PC-9 (cell line): ENCODE measurements at places on chromosomes 16 and 17. TPM values are rescaled to one million over a fixed set of nuclear protein-coding genes. Genes with fewer than 3 reads are reported as not detected.

Gene FBXO39
- total RNA-seq: not detected in 2 replicates

Gene TBC1D3I
- total RNA-seq: 0.50 and 0.81 TPM in 2 replicates

Gene RDM1
- 14.5 and 15.5 TPM in 2 replicates for total RNA-seq

Gene CLEC10A
- total RNA-seq: not detected in 2 replicates

DNA sequence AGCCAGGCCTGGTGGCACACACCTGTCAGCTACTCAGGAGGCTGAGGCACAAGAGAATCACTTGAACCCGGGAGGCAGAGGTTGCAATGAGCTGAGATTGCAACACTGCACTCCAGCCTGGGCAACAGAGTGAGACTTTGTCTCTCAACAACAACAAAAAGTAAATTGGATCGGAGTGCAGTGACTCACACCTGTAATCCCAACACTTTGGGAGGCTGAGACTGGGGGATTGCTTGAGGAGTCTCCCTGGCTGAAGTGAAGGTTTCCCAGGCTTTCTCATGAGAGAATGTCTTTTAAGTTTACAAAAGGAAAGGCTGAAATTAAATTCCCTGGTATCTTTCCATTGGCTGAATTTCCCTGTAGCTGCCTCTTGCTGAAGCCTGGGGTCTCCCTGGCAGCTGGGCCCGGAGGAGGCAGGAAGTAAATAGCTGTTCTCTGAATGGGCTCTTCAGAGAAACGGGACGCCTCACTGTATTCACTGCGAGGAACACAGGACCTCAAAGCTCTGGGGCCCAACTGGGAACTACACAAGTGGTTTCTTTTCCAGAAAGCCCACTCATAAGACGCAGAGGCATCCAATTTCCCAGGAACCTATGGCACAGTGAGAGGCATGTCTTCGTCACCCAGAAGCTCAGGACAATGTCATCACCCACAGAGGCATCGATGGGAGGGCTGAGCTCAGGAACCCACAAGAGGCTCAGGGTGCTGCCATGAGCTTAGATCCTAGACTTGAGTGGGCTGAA lies 77.4 kb upstream of the SMURF2 start:
- DNase-seq: no peak

GRCh38 chr17:45662432-45662831 lies 121.7 kb upstream of the CRHR1 start:
- no peak for DNase-seq

- DNase-seq: no peak
These were observed 44.8 kb downstream of the PARN start for GRCh38 chr16:14585287-14585686.

DNA sequence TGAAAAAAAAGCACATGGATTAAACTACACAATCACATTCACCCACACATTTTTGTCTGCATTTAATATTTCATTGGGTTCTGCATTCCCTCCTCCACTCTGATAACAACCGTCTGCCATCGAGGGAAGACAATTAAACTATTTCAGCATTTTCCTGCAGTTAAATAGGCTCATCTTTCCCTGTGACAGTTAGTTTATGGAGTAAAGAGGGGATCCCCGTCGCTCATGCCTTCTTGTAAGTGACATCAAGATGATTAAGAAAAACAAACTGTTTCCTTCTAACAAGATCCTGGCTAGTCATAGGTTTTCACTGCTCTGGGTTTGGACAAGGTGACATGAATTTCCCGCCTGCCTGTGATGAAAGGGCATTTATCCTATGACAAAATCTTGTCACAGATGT lies 98.0 kb upstream of the DYNLRB2 start:
- DNase-seq: no peak

DNA sequence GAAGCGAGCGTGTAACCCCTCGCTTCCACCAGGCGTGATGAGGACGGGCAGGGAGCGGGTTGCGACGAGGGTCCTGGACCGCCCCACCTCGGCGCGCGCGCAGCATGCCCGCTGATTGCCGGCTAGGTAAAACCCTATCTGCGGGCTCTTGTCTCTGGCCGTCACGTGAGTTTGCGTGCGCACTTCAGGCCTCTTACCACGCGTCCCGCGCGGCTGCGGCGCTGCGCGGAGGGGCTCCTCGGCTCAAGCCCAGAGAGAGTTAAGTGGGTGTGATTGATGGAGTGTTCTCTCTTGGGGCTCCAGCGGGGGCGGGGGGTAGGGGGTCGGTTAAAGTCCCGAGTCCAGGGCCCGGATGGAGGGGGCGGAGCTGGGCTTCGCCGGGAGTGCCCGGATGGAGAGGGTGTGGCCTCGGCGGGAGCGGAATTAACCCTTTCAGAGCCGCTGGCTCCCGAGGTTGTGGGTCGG lies 7.9 kb downstream of the KDM6B start:
- peak; percentile 91 for DNase-seq

DNA sequence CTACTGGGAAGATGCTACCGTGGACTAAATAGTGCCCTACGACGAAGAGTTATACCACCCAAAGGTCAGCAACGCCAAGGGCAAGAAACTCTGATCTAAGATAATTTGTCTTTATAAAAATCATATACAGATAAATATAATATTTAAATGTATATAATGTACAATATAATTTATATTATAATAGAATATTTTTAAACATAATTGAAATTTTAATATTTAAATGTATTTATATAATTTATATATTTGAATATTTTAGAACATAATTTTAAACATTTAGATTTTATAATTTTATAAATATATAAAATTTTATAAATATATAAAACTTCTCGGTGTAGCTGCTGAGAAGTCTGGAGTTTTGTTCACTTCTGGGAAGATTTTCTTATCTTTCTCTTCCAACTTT lies 209.2 kb downstream of the FOXL1 start:
- DNase-seq: no peak

DNA sequence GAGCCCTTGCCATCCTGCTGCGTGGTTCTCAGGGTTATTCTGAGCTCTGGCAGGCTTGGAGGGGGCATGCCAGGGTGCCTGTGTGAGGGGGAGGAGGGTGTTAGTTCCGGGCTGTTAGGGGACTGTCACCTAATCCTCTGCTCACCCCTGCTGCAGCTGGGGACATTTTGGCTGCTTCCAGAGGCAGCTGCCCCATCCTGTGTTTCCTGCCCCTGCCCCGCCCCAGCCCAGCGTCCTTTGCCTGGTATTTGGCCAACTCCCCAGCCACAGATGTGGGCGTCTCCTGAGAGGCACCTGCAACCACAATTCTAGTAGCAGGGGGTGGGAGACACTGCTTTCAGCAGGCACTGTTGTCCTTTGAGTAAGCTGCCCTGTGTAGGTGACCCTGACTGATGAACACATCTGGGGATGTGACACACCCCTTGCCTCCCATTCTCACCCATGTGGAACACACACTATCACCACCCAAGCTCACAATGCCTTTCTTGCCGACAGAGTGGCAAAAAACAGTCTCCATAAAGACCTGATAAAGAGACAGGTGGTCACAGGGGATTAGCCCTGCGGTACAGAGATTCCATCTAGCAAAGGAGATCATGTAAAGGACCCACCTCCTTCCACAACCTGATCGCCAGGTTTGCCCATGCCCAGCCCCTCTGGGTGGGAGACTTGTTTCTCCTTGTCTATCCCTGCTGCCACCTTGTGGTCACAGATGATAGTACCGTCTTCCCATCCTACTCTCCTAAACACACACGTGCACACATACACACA lies at the start of gene CHRNE:
CHRNE (minus strand) TSS at position 48 of the 768 bp plus-strand sequence; CDS start at position 13, 35 bp downstream.
- DNase-seq: peak; percentile 83

Gene ITGAL
- 0.50 TPM in 1 of 2 replicates, not detected in the other for total RNA-seq

Gene PERCC1
- total RNA-seq: not detected in 2 replicates

DNA sequence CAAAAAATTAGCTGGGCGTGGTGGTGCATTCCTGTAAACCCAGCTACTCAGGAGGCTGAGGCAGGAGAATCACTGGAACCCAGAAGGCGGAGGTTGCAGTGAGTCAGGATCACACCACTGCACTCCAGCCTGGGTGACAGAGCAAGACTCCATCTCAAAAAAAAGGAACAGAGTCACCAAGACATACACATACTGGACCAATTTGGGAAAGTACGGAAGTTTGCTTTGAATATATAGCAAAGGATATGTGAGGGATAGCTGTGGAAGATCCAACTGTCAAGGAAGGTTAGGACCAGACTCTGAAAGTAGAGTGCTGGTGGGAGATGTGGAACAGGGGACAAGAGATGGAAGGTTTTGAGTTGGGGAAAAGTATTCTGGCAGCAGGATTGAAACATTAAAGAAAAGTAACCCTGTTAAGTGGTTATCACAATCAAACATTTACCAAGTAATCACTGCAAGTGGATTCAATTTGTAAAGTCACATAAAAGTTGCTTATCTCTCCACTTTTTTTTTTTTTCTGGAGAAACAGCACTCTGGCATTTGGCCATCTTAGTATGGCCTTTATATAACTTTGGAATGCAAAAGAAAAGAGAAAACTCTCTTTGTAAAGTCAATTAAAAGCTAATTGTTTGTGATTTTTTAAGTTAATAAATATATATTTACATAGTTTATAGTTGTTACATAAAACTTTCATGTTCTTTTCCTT lies 259.4 kb upstream of the TBX2 start:
- DNase-seq: no peak

Gene MYBBP1A
- 76.3 and 89.1 TPM in 2 replicates for total RNA-seq

- DNase-seq: no peak
These were observed 144.6 kb downstream of the FOXL1 start for GRCh38 chr16:86722970-86723369.

- peak; percentile 83 for DNase-seq
These were observed 47.0 kb downstream of the MYO18A start for GRCh38 chr17:29133121-29133713.

GRCh38 chr16:48408688-48409087 lies 23.5 kb upstream of the SIAH1 start:
- peak; percentile 57 for DNase-seq

DNA sequence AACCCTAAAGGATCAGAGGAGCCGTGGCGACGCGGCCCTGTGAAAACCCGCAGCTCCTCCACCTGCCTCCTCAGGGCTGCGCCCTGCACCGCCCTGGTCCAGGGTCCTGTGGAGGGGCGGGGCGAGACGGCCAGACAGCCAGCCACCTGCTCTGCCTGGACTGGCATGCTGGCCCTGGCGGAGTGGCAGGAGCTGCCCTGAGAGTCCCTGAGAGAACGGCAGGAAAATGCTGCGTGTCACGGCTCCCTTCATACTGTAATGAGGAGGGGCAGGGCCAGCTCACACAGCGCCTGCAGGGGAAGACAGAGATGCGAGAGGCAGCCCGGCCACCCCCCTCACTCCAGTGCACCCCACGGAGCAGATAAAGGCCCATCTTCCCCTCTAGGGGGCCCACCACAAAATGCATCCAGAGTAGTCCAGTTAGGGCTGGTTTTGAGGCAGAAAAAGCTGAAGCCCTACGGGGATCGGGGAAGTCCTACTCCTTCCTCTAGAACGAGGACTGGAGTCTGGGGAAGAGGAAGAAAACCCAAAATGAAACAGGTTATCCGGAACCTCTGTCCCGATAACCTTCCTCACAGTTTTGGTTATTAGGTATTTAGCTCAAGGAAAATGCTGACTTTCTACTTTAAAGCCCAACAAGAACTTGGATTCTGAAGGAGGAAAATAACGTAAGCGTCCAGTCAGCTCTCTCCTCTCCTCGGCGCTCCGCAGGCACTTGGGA lies 97.6 kb upstream of the DNAH17 start:
- DNase-seq: no peak

Gene GPRC5C
- 27.9 and 32.4 TPM in 2 replicates for total RNA-seq

DNA sequence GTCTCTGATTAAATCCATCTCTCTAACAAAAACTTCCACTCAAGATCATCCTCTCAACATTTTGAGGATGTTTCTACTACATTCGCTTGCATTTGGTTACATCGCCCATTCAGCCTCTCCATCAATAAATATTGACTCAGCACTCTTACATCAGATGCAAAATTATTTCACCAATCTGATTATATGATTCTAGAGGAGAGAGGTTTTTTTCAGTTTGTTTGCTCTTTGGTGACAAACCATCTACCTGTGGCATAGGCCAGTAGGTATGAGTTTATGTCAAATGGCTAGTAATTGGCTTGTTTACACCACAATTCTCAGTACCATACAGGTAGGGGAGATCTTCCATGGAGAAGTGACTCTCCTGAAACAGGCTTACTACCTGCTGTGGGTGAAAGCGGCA lies 52.3 kb downstream of the TOX3 start:
- no peak for DNase-seq

Gene BLTP2
- total RNA-seq: 161 and 204 TPM in 2 replicates

DNA sequence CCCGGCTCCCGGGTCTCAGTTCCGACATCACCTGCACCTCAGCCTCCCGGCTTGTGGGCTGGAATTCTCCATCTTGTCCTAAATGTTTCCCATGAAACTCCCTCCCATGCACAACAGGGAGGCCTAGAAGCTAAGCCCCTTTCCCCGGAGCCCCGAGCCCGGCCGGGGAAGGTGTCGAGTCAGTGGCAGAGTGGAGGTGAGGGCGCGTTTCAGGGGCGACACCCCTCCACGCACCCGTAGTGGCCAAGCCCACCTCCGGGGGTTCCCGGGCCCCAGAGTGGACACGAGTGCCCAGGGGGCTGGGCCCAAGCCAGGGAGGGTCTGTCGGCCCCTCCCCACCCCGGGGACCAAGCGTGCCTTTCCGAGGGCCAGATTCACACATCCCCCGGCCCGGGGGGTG lies 25.0 kb upstream of the C1QTNF8 start:
- no peak for DNase-seq

GRCh38 chr16:75088216-75088615 lies 28.4 kb downstream of the LDHD start:
- no peak for DNase-seq
